ENCODE measurements at places on chromosomes 6 and 20.

DNA sequence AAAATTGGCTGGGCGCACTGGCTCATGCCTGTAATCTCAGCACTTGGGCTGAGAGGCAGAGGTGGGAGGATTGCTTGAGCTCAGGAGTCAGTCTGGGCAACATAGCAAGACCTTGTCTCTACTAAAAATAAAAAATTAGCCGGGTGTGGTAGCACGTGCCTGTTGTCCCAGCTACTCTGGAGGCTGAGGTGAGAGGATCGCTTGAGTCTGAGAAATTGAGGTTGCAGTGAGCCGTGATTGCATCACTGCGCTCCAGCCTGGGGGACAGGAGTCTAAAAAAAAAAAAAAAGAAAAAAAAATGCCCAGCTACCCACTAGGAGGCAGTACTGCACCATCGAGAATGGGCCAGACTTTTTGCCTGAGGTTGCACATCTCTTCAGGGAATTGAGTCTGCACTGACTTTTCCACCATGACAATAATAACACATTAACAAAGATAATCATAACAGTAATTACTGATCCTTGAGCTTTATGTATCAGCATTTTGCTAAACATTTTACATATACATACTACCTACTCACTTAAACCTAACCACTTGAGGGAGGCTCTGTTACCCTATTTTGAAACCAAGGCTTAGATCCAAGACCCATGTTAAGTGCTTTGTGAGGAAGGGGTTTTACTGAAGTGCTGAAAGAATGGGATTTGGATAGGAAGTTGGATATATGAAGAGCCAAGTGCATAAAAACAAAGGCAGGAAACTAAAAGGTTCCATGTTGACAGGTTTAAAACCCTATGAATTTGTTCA is 21.0 kb downstream of the SRSF3 start:
- DNase-seq = no peak

- DNase-seq = no peak
Measured at GRCh38 chr20:45775411-45775810, 16.3 kb downstream of the WFDC3 start.

DNA sequence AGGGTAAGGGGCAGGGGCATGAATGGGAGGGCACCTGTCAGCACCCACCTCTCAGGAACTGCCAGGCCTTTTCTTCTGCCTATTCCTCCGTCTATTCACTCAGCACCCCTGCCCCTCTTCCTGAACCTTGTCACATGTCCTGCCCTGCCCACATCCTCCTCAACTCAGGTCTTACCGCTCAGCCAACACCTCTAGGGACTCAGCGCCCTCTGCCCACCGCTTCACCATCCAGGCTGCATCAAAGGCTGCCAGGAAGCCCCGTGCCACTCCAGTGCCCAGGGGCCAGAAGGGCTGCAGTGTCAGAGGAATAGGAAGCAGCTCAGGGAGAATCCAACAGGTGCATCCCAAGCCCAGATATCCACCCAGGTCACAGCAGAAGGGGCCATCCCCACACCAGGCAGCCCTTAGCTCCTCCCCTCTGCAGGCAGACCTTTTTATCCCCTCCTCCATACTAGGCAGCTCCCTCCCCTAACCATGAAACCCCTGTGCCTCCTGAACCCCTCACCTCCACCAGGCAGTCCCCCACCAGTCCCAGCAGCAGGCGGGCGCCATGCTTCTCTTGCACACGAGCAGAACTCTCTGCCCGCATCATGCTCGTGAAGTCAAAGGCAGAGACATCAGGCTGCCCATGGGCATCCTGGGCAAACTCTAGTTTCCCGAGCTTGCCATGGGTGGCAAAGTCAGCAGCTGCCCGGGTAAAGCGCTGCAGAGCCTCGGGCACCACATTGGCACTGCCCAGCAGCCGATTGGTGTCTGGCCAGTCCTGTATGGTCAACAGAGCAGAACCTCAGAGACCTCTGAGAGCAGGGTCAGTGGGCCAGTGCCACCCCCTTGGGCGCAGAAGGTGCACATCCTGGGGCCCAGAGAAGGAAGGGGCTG is 5.5 kb downstream of the MICAL1 start:
- DNase-seq = no peak

GRCh38 chr6:110318971-110319370 is 39.2 kb downstream of the METTL24 start:
- no peak for DNase-seq

Data from stimulated activated CD4-positive, alpha-beta T cell treated with anti-CD3 and anti-CD28 coated beads, Interleukin-1b, Interleukin-23, amount 100 ng/mL, for 1 hour (primary cell).